BE2C (cell line): ENCODE measurements at places on chromosomes 6 and 20.

GRCh38 chr6:37531437-37532036 is 31.8 kb upstream of the CCDC167 start:
- no peak for DNase-seq

DNA sequence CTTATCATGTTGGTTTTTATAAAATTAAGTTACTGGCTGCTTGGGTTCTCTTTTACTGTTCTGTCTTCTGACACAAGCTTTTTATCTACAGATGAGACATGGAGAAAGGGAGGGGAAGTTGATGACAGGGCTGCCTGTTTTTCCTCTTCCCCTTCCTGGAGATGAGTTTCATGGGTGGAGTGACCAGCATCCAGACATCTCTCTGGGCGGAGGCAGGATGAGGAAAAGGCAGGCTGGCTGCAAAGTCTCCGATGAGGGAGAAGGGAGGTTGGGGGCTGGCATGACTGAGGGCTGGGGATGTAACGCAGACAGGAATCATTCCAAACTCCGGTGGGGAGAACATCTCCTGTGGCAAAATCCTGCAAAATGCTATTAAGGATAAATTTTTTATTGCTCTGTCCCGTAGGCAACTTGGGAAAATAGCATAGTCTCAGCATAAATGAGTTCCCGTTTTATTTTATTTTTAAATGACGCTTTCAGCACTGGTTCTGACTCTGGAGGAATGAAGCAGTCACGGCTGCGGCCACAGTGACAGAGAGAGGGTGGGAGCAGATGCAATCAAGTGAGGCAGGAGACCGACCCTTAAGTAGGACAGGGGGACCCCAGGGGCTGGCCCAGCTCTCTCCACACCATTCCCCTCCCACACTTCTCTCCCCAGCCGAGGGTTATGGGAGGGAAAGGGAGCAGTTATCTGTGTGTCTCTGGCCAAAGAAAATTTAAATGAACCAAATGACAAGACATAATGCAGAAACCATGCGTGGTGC is 108.8 kb upstream of the PMEPA1 start:
- DNase-seq, result peak; percentile 70

DNA sequence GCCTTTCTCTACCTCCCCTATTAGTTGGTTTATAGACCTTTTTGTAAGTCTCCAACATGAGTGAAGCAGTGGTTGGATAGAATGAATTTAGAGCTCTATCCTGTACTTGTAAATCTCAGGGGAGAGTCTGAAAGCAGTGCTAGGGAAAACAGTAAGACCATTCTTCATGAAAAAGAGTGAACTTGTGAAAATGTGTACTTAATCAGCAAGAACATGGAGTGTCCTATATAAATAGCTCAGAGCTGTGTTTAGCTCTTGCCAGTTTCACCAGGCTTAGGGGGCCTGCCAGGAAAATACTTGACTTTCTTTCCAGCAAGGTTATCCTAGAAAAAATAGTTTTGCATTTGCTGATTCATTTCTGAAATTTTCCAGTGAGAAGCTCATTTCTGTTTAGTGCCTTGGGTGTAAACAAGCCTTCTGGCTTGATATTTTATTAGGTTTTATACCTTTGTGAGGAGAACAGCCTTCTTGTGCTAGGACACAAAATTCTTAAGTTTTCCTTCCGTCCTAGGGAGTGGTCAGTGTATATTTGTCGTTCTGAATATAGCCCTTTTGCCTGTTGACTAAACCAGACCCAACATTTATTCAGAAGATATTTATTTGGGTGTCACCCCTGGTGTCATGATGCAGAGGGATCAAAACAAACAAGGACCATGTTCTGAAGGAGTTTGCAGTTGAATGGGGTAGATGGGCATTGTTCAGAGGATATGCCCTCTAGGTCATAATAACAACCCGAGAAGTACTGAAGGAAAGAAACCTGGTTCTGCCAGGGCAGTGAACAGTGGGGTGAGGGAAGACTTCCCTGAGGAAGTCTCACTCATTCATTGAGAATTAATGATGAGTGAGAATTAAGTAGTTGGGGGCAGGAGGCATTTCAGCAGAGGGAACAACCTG is 7.6 kb downstream of the ARFGEF2 start:
- no peak for DNase-seq

GRCh38 chr6:36850021-36850420 is 10.8 kb upstream of the CPNE5 start:
- DNase-seq, result peak; percentile 49

GRCh38 chr6:25014791-25015560 is 79.2 kb upstream of the RIPOR2 start:
- DNase-seq, result peak; percentile 43

DNA sequence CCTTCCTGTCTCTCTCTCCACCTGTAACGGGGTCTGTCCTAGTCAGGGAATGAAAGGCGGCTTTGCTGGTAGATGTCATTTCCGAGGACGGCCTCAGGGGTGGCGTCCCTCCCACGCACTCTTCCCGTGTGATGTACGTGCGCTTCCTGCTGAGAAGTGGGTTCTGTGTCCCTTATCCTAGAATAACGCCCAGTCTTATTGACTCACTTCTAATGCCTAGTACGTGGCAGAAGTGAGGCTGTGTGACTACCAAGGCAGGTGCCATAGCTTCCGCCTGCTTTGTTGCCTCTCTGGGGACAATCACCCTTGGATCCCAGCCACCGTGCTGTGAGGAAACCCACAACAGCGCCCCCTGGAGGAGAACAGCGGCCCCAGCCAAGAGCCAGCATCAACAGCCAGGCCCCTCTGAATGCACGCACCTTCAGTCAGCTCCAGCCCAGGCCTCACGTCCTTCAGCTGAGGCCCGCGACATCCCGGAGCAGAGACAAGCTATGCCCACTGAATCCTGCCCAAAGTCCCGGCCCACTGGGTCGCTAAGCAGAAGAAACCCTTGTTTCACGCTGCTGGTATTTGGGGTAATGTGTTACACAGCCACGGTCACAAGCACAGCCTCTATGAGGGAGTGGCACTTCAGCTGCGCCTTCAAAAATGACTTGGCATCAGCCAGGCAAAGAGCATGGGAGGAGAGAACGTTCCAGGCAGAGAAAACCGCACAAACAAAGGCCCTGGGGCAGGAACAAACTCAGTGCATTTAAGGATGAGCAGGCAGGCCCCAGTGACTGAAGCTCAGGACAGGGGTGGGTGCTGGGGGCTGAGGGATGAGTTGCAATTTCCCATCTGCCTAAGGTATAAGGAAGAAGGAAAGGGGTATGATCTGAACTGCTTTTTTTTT is 224.2 kb downstream of the NFATC2 start:
- peak; percentile 83 for DNase-seq

GRCh38 chr20:41320441-41320840 is 2.9 kb upstream of the ZHX3 start:
- DNase-seq, result no peak
